Heart left ventricle (tissue), 16 donors: ENCODE measurements at places on chromosomes 1 and 21. TPM values are rescaled to one million over a fixed set of nuclear protein-coding genes. Genes with fewer than 3 reads are reported as not detected.

The S100A14 gene
- total RNA-seq = 0.79 TPM

DNA sequence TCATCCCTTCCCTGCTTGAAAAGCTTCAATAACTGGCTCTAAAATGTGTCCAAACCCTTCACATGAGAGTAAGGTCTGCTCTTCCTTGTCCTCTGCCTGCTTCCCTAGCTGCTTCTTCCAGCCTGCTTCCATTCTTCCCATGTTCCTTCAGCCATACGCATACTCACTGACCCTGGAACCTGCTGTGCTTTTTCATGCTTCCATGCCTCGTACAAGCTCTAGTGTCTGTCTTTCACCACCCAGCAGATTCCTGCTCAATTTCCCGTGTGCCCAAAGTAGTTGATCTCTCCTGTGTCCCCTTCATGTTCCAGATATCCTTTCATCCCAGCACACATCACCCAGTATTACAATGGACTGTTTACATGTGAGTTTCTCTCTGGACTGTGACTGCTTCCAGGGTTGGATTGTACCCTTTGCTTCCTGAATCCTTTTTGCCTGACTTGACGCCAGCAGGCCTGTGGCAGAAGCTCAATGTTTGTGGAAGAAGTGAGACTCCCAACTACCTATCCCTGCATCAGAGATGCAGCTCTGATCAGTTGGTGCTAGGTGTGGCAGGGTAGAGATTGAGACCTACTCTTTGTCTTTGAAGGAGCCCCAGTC is 35.9 kb upstream of the RNF19B start:
- DNase-seq = no peak

DNA sequence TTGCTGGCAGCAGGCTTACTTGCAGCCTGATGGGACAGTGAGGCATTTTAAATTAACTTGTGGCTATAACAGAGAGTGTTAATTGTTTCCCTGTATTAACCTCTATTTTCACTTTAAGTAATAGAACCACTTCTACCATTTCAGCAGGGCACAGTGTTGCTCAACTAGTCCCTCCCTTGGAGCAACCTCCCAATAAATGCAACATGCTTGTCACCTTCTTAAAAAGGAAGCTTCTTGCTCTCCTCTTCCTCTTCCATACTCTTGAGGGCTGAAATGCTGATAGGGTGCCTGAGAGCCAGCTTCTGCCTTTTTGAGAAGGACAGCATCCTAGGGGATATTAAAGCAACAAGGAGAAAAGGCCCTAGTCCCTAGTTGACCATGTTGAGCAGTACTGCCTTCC is 52.1 kb downstream of the C4BPA start:
- DNase-seq = no peak

The OR10Z1 gene
- not detected for total RNA-seq

DNA sequence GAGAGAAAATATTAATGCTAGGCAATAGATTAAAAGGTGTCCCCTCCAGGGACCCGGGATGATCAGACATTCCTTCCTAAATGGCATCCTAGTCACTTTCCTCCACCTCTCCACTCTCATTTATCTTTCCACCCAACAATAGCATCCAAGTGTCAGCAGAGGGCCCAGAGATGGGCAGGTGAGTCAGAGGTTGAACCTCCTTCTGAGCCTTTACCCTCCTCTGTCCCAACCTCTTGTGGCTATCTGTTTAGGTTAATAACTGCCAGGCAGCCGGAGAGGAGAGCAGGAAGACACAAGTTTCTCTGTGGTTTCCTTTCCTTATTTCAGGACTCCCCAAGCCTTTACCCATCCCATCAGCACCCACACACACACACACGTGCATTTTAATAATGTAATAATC is 4.1 kb downstream of the GJA5 start:
- no peak for DNase-seq

DNA sequence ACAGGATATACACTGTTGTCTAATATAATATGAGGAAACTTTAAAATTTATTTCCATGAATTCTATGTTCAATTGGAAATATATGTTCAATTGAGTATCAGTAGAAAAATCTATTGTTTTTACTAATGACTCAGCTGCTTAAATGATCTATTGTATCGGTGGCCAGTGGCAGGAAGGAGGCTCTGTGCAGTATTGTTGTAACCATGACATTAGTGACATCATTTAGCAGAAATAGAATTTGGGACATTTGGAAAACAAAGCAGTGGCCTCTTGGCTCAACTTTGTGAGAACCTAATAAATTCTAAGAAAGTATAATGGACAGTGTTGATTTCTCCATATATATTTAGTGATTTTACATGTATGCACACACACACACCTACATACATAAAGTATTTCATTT is 257.4 kb downstream of the PDE4B start:
- DNase-seq = no peak

The ITLN2 gene
- total RNA-seq = 0.46 TPM

- no peak for DNase-seq
Observed at GRCh38 chr1:99171184-99171813, 93.0 kb upstream of the PLPPR4 start.

DNA sequence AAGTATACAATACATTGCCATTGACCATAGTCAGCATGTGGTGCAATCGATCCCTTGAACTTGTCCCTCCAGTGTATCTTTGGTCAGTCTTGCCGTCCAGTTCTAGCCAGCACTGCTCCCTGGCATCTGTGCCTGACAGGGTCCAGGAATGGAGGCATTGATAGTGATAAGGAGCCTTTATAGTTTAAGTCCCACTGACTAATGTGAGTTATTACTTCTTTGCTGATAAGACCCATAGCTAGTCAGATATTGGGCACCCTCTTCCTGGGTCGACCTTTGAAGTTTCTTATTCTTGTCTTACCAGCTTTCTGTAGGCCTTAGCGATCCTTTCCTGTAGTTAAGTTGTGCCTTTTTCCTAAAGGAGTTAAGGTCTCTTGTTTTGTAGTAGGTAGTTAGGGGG is 13.0 kb downstream of the UCK2 start:
- no peak for DNase-seq

DNA sequence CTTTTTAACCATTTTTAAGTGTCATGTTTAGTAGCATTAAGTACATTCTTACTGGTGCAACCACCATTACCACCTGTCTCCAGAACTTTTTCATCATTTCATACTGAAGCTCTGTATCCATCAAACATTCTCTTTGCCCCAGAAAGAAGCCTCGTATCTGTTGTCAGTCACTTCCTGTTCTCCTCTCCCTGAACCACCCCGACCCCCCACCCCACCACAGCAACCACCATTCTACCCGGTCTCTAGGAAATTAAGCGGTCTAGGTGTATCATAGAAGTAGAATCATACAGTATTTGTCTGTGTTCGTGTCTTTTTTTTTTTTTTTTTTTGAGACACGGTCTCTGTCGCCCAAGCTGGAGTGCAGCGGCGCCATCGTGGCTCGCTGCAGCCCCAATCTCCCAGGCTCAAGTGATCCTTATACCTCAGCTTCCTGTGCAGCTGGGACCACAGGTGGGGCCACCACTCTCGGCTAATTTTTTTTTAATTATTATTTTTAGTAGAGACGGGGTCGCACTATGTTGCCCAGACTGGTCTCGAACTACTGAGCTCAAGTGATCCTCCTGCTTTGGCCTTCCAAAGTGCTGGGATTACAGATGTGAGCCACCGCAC is 23.7 kb upstream of the EPHA8 start:
- DNase-seq = no peak

- no peak for DNase-seq
Observed at GRCh38 chr1:202540014-202540413, 170.2 kb downstream of the SYT2 start.

- DNase-seq = no peak
Observed at GRCh38 chr1:50527249-50527986, 104.2 kb upstream of the DMRTA2 start.

GRCh38 chr1:72186733-72187307 is 95.5 kb downstream of the NEGR1 start:
- DNase-seq = no peak

The ADCY10 gene
- 0.40 TPM for total RNA-seq

- no peak for DNase-seq
Observed at GRCh38 chr1:89911191-89911991, 83.5 kb upstream of the ZNF326 start.

GRCh38 chr1:215605011-215605621 is 38.0 kb downstream of the KCTD3 start:
- DNase-seq = no peak

GRCh38 chr1:30981172-30981571 is 72.6 kb upstream of the SDC3 start:
- no peak for DNase-seq

GRCh38 chr1:56575865-56576264 is 3.5 kb downstream of the PLPP3 start:
- no peak for DNase-seq

DNA sequence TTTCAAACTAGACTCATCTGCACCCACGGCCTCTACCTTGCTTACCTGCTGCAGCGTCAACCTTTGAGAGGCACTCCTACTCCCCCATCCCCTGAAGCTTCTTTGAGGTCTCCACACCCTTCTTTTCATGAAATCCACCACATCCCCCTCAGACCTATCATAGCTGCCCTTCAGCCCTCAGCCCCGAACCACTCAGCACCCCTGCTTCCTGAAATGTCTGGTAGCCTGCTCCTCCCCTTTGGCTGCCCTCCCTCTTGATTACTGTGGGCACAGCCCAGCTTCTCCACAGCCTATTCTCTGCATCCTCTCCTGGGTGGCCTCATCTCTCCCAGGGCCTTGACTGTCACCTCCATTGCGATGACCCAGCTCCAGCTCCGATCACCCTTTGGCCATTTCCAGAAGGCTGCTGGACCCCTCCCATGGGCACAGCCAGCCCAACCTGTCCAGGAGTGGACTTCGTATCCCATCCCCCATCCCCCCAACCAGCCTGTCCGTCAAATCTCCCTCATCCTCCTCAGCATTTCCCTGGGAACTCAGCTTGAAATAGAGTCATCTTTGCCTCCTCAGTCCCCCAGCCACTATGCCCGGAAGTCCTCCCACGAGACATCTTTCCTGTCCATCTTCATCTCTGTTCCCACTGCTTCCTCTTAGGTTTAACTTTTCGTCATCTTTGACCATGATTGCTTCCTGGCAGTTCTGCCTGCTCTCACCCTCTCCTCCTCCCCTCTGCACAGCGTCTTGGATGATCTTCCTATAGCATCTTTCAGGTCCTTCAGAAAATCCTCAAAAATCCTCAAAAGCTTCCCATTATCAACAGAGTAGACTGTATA is 6.1 kb upstream of the ADORA1 start:
- DNase-seq = no peak

- no peak for DNase-seq
Observed at GRCh38 chr1:21639594-21640041, 29.5 kb downstream of the RAP1GAP start.

The ELF3 gene
- total RNA-seq = 1.6 TPM

The DISP3 gene
- not detected for total RNA-seq

The ABCA4 gene
- total RNA-seq = not detected

DNA sequence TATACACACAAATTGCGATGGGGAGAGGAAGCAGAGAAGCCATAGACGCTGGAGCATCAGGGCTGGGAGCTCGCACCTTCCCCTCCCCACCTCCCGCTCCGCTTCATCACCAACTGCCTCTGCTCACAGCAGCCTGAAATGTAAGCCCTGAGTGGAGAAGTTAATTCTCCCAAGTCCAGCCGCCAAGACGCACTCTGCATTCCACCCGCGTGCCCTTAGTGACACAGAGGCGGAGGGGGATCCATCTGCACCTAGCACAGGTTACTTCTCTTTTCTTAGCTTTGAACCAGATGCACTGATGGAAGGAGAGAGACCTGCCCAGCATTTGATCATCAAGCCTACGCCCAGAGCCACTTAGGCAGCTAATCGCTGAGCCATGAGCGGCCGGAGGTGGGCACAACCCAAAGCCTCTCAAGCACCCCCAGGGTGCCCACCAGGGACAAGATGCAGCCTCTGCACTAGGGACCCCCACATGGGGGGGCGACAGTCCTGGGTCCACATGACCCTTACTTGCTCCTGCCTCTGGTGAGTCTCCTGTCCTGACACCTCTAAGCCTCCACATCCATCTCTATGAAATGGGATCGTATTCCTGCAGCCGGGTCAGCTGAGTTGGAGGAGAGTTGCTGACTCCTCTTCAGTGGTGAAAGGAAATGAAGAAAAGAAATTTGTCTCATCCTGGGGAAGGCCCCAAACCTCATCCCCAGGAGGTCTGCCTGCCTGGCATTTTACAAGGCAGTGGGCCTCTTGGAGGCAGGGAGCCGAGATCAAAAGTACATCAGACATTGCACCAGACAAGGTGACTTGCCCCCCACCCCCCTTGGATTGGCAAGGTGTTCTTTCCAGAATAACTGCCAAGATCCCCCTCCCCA is 316.2 kb downstream of the MATN1 start:
- DNase-seq = no peak

The OXCT2 gene
- total RNA-seq = 2.3 TPM

- no peak for DNase-seq
Observed at GRCh38 chr1:70842562-70842961, 205.1 kb downstream of the PTGER3 start.

The TSTD1 gene
- 14.4 TPM for total RNA-seq
